IPS DF 19.7 (cell line): ENCODE measurements at places on chromosomes 6 and 20.

DNA sequence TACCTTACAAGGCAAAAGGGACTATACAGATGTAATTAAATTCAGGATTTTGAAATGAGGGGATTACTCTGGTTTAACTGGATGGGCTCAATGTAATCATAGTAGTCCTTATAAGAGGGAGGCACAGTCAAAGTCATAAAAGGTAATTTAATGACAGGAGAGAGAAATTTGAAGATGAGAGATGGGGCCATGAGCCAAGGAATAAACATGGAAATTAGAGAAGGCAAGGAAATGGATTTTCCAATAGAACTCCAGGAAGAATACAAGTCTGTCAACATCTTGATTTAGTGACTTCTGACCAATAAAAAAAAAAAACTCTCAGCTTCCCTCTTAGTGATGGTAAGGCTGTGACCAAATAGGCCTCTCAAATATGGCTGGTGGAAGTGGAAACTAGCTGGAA is 101.9 kb upstream of the BEND3 start:
- no peak for DNase-seq

DNA sequence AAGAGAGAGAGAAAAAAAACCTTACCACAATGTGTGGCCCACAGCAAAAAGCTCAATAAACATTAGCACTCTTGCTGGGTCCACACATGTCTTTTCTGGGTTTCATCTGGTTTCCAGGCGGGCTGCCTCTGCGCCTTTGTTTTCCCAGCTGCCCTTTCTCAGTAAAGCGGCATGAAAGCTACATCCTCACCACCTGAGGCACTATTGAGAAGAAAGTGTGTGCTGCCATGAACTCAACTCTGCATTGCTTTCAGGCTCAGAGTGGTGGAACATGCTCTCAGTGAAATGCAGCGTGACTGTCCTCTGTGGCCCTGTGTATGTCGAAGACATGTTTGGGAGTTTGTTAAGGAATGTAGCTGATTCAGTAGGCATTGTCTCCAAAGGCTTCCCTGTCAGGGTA is 102.3 kb downstream of the LYRM2 start:
- DNase-seq: no peak

GRCh38 chr20:48983423-48984400 is 62.2 kb downstream of the ARFGEF2 start:
- DNase-seq: no peak

DNA sequence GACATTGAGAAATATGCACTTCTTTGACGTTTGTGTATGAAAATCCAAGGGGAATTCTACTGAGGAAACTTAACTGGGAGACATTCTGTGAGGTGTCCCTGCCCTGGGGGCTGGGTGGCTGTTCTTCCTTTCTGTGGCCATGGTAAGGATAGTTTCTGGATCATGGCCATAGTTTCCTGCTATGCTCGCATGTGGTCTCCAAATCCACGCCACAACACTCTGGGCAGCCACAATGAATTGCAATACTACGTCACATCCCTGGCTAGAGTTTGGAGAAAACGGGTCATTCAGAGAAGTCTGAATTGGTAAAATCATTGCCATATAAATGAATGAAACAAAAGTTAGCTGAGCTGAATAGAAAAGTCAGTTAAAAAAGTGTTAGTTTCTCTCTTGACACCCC is 230.6 kb downstream of the UTRN start:
- DNase-seq: no peak
